Cortex of kidney (tissue), 1 donor: ENCODE measurements at places on chromosomes 12 and 14.

- DNase-seq: no peak
These were observed 60.5 kb downstream of the BTG1 start for GRCh38 chr12:92085040-92085735.

GRCh38 chr12:88391556-88391955 lies 188.7 kb downstream of the KITLG start:
- DNase-seq: no peak

GRCh38 chr12:62725781-62726180 lies 209.2 kb downstream of the PPM1H start:
- DNase-seq: no peak

DNA sequence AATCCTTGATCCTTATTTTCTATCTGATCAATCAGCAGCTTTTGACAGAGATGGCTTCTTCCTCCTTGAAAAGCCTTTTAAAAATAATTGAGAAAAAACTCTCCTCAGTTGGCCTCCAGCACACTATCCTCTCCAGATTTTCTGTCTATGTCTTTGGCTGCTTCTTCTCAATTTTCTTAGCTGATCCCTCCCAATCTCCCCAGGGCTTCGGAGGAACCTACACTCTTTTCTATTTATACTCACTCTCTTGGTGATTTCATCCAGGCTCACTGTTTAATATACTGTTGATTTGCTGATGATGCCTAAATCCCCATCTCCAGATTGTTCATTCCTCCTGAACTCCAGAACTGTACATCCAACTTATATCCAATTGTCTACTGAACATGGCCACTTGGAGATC lies 54.8 kb downstream of the RDH12 start:
- DNase-seq: no peak

DNA sequence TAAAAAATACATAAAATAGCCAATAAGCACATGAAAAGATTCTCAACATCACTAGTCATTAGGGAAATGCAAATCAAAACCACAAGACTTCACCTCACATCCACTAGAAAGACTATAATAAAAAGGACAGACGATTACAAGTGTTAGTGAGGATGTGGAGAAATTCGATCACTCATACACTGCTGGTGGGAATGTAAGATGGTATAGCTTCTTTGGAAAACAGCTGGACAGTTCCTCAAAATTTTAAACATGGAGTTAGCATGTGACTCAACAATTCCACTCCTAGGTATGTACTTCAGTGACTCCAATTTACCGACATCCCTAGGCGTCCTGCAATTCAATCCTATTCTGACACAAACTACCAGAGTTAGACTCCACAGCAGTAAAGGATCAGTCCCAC lies 13.7 kb downstream of the TRIM9 start:
- no peak for DNase-seq

DNA sequence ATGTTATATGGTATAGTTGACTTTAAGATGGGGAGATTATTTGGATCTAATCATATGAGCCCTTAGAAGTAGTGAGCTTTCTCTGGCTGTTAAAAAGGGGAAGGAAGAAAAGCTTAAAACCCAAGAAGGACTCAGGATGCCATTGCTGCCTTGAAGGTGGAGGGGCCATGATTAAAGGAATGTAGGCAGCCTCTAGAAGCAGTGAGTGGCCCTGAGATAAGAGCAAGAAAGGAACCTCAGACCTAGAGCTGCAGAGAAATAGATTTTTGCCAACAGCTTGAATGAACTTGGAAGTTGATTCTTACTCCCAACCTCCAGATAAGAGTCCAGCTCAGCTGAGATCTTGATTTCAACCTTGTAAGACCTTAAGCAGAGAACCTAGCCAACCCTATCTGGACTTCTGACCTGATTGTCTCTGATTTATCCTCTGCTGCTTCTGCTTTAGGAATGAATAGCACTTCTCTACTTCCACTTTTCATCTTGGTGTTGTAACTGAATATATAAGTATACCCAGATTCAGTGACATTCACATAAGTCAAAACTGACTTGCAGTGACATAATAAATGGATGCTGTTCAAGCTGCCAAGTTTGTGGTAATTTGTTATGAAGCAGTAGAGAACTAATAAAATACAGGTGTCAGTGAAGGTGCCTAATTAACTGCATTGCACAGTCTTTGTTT lies 33.5 kb downstream of the RAD51B start:
- DNase-seq: no peak

- DNase-seq: no peak
These were observed 88.2 kb downstream of the TBC1D30 start for GRCh38 chr12:64912516-64913255.

GRCh38 chr12:122491991-122492390 lies 8.7 kb downstream of the ZCCHC8 start:
- no peak for DNase-seq

DNA sequence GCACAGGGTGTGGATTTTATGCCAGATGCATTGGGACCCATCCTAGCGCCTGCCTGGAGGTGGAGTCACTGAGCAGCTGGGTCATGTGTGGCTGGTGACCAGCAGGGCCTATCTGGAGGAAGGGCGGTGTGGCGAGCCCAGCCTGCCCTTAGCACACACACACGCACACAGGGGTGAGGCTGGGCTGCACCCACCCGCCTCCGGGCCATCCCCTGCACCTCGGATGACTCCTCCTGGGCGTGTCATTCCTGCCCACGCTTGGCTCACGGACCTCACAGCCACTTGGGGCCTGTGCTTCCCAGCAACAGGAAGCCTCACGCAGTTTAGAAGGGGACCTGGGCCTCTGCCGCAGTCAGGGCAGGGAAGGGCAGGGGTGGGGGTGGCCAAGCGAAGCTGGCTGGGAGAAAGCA lies 36.2 kb upstream of the FZD10 start:
- no peak for DNase-seq

GRCh38 chr12:64673490-64674169 lies 63.3 kb downstream of the RASSF3 start:
- no peak for DNase-seq

DNA sequence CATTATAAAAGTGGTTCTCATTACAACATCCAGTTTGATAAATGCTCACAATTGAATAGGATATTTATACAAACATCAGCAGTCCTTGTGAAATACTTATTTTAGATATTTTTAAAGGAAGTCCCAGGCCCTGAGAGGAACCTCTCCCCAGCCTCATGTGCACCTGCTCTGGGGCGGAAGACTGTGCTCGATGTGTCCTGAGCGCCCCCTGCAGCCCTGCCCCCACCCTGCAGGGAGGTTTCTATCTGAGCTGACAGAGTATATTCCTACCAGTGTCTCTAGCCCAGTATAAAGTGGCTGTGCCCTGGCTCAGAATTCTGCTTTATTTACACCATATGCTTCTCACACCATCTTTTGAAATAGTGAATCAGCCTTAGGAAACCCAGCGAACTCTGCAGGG lies 1349.1 kb downstream of the TMEM121 start:
- no peak for DNase-seq

GRCh38 chr14:49992901-49993339 lies 100.0 kb downstream of the ARF6 start:
- DNase-seq: no peak

- DNase-seq: no peak
These were observed at the start of gene AKT1 for GRCh38 chr14:104794993-104795780. Gene AKT1, minus strand, starts transcription at chr14:104795748. Its CDS starts 3,105 bp downstream, at chr14:104792643.

GRCh38 chr12:13915096-13915495 lies 66.3 kb downstream of the GRIN2B start:
- no peak for DNase-seq

- DNase-seq: no peak
These were observed 21.7 kb downstream of the BICDL1 start for GRCh38 chr12:120010661-120011230.

- no peak for DNase-seq
These were observed 89.8 kb downstream of the ZFP36L1 start for GRCh38 chr14:68703093-68703492.

DNA sequence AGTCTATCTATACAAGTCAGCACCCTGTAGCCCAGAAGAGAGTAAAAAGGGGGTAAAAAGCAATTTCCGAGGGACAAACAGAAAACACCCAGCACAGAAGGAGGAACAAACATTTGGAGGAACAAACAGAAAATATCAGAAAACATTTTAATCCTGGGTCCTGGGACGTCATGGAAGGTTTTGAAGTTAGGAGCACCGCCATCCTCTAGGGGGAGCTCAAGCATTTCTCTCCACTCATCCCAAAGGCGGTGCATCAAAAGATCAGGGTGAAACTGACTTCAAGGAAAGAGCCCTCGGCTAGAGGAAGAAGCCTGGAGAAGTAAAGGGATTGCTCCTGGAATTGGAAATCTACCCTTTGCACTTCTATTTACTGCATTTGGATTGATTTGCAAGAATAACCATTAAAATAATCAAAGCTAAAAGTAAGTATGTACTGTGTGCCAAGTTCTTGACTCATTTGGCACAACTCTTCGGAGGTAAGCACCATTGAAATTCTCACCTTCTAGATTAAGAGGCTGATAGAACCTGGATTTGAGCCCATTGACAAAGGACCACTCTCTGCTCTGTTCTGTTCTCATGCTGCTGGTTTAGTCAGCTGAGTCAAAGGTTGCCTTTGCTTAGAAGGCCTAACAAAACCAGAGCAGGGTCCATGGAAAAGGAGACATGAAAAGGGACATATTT lies 17.2 kb upstream of the POC1B start:
- DNase-seq: no peak

GRCh38 chr12:2834581-2835491 lies at the start of gene NRIP2:
Gene NRIP2, minus strand, starts transcription at chr12:2835035. Its CDS starts 52 bp downstream, at chr12:2834983.
- no peak for DNase-seq

- DNase-seq: no peak
These were observed 658 bp upstream of the CEP128 start for GRCh38 chr14:80942191-80942600.

DNA sequence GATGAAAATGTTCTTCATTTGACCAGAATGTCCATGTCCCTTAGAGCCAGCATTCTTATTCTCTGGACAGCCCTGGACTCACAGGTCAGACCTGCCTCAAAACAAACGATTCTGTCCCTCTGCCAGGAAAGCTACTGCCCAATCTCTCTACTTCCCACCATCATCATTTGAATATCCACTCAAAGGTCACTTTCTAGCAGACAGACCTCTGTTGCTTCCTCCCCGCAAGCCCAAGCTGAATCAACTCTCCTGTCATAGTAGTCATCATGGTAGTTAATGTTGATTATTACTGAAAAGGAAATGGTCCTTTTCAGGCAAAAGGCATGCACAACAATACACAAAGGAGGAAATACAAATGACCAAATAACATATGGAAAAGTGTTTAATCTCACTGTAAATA lies 39.6 kb upstream of the CPM start:
- no peak for DNase-seq

DNA sequence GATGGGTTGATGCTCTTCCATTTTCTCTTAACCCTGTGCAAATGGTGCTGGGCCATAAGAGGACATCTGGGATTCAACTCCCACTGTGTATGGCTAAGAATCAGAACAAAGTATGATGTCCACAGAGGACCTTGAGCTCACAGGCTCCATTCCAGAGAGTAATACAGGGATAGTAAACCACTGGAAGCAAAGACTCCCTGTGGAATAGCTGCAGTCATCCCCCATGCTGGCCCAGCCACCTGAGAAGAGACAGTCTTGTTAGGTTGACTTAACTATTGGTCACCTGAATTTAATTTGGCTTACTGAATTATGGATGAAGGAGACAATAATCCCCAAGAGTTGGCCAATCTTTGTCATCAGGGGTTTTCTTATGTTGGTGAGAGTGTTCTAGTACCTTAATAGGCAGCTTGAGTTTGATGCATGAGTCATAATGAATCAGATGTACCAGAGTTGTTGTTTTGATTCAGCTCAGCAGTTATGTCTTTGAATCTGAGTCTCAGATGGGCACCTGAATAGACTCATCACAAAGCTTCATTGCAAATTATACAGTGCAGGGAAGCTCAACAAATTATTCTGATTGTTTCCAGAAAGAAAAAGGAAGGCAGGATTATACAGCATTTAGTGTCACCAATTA lies 122.7 kb downstream of the SSPN start:
- DNase-seq: no peak

GRCh38 chr12:29164477-29165393 lies 15.7 kb downstream of the FAR2 start:
- no peak for DNase-seq

DNA sequence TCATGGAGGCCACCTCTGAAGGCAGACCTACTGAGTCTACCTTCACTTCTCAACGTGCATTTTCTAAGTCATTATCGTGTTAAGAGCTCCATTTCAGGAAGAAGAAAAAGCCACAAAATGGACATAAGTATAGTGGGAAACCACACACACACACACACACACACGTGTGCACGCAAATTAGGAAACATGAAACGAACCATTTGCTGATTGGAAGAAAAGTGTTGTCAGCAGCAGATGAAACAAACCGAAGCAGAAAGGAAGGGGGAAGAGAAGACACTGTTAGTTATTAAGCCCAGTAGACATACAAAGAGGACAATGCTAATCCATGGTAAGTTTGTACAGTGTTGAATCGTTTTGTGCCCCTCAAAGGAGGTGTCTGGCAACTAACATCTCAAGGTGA lies 9.9 kb upstream of the VPS33A start:
- no peak for DNase-seq

GRCh38 chr12:81792666-81793065 lies 33.5 kb upstream of the PPFIA2 start:
- no peak for DNase-seq

DNA sequence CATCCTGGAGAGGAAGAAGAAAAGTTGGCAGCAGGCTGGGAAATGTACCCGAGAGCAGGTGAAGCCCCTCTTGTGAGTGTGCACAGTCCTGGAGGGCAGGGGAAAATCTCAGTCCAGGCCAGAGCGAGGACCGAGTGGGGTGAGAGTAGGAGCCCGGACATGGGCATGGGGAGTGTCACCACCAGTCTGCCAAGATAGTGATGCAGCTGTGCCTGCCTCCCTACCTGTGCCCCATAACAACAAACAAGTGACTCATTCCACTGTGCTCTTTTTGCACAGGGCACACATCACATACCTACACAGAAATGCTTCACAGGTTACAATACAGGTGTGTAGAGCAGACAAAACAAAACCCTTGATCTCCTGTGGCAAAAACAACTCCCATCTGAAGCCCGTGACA lies 205.9 kb upstream of the PELI2 start:
- no peak for DNase-seq

- no peak for DNase-seq
These were observed 1.9 kb downstream of the CCDC177 start for GRCh38 chr14:69572841-69573135.

DNA sequence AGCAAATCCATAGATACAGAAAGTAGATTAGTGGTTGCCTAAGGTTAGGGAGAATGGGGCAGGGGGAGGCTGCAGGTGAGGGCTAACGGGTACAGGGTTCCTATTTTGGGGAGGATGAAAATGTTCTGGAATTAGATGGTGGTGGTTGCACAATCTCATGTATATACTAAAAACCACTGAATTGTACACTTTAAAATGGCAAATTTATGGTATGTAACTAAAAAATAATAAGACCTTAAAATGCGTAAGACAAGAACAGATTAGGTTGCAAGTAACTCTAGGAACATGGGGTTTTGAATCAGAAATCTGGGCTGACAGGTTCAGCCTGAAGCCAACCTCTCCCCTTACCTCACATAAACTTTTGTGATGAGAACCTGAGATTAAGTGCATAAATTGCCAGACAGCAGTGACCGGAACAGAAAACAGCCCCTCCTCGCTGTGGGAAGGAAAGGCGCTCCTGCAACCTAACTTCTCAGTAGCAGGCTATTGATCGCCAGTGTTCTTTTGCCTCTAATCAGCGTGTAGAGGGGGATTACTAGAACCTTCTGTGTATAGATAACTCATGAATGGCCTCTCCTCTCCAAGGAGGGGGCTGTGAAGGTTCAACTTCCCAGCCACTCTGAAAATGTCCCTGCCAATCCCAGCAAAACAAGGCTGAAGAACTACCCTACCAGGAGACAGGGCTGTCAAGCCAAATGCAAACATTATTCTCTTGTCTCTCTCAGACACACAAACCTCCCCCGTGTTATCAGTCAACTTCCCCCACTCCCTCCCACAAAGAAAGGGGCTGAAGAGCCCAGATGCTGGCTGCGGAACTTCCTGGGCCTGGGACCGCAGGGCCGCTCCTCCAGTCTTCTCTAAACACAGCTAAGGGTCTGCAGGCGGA lies 1.9 kb downstream of the SSH1 start:
- DNase-seq: no peak
